Testis (tissue), 5 donors: ENCODE measurements at places on chromosomes 13 and 19. TPM values are rescaled to one million over a fixed set of nuclear protein-coding genes. Genes with fewer than 3 reads are reported as not detected.

- H3K4me1 ChIP-seq = no peaks in the 10 kb centered on the region
- H3K36me3 ChIP-seq = no peaks in the 10 kb centered on the region
- no peak overlapping the region for H3K27ac ChIP-seq
- no peak overlapping the region for H3K4me3 ChIP-seq
- no peaks in the 10 kb centered on the region for H3K27me3 ChIP-seq
- no peak for DNase-seq
These were observed 71.0 kb downstream of the RNF17 start for GRCh38 chr13:24834902-24835510.

DNA sequence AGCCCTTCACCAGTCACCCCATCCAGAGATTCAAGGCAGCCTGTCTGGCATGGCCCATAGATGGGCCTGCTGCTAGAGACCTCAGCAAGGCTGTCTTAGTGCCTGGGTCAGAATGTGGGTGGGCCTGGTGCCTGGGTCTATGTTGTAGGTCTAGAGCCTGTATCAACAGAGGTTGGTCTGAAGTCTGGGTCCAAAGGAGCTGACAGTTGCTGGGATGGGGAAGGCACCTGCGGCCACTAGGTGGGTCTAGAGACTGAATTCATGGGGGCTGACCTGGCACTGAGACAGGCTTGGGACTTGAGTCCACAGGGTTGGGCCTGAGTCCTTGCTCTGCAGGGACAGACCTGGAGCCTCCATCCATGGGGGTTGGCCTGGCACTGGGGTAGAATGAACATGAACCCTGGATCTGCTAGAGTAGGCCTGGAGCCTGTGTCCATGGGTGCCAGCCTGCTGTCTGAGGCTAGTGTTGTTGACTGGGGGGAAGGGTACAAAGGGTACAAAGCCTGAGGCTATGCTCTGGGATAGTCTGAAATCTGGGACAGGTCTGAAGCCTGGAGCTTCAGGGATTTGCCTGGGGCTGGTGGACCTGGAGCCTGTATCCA lies 516.8 kb downstream of the OLFM4 start:
- H3K36me3 ChIP-seq = no peaks in the 10 kb centered on the region
- no peaks in the 10 kb centered on the region for H3K27me3 ChIP-seq
- no peak overlapping the region for H3K4me3 ChIP-seq
- DNase-seq = no peak
- H3K27ac ChIP-seq = no peak overlapping the region

- no peak overlapping the region for H3K27ac ChIP-seq
- peaks cover 9% of the 10 kb centered on the region for H3K4me1 ChIP-seq
- peak overlapping the region; percentile 70 for H3K4me3 ChIP-seq
- no peaks in the 10 kb centered on the region for H3K27me3 ChIP-seq
These were observed 168.3 kb downstream of the COL4A1 start for GRCh38 chr13:110138700-110139036.

DNA sequence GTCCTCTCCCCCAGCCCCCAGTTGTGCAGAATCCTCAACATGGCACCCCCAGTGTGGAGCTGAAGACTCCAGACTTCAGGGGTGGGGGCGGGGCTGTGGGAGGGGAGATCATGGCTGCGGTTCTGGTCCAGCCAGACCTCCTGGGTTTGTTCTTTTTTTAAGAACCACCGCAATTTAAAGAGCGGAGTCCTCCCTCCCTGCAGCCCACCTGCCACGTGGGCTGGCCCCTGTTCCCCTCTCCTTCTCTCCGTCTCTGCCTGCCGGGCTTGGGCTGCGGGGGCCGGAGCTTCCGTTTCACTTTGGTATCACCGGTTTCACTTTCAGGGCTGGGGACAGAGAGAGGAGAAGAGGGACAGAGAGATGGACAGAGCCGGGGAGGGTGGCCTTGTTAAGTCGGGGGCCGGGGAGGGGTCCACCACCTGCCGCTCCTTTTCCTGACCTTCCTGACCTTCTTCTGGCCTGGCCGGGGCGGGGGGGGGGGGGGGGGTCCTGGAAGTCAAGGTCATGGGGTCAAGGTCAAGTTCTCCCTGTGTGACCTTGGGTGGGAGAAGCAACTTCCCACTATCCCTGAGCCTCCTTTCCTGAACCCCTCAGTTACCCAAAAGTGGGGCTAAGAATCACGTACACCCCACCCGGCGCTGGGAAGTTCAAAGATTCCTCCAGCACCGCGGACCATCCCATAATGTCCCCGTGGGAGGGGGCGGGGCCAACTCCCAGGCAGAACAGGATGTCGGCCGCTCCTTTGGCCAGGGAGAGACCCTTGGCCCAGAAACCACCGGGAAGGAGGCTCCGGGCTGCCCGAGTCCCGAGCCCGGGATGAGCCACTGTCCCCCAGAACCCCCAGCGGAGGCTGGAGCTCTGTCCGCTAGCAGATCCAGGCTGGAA lies 11.3 kb upstream of the ZBTB7A start:
- H3K27ac ChIP-seq = peak overlapping the region; percentile 80
- H3K4me3 ChIP-seq = peak overlapping the region; percentile 55
- H3K27me3 ChIP-seq = no peaks in the 10 kb centered on the region
- DNase-seq = peak; percentile 76
- peaks cover 4% of the 10 kb centered on the region for H3K4me1 ChIP-seq

DNA sequence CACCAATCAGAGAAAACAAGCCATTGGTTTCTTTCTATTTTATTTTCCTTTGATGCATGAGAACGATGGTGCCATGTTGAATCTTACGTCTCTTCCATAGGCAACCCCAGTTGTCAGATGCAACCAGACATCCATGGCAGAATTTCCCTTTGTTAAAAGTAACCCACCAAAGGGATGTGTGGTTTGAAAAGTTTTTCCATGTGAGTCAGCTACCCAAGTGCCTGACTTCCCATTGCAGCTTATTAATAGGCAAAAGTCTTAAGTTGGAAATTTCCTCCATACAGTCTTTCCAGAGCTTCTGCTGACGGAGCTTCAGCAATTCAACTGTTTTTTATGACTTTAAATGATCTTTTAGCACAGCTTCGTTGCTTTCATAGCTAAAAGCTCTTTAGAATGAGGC lies 73.8 kb upstream of the FAM216B start:
- no peak overlapping the region for H3K4me3 ChIP-seq
- no peaks in the 10 kb centered on the region for H3K27me3 ChIP-seq
- H3K36me3 ChIP-seq = no peaks in the 10 kb centered on the region
- H3K4me1 ChIP-seq = no peaks in the 10 kb centered on the region
- H3K27ac ChIP-seq = no peak overlapping the region
- no peak for DNase-seq

The MUC16 gene
- 2.6 TPM for total RNA-seq
